Left ventricle myocardium inferior (tissue), 1 donor: ENCODE measurements at places on chromosomes 3 and 15.

DNA sequence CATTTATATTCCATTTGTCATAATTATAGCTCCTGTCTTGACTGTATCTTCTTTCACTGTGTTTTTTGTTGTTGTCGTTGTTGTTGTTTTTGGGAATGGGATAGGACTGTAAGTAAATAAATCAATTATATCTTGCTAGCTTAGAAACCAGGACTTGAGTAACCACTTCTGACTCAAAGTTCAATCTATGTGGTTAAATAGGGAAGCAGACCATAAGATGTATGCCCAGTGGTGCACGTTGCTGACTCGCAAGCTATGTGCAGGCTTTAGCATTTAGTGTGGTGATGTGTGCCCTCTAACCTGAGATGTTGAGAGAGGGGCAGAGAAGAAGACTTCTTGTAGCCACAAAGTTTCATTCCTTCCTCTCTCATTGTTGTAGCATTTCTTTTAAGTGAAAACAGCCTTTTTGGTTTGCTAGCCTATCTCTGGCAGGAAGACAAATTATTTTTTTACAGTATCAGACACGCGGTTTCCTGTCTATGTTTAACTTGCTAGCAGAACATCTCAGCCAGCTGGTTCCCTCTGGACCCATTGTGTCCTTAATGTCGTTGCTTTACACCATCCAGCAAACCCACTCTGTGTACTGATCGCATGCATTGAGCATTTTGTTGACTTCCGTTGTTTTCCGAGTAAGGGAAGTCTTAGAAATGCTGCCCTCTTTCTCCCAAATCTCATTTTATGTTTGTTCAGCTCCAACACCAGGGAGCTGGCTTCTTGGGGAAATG lies 52.1 kb downstream of the TGFBR2 start:
- DNase-seq = no peak

DNA sequence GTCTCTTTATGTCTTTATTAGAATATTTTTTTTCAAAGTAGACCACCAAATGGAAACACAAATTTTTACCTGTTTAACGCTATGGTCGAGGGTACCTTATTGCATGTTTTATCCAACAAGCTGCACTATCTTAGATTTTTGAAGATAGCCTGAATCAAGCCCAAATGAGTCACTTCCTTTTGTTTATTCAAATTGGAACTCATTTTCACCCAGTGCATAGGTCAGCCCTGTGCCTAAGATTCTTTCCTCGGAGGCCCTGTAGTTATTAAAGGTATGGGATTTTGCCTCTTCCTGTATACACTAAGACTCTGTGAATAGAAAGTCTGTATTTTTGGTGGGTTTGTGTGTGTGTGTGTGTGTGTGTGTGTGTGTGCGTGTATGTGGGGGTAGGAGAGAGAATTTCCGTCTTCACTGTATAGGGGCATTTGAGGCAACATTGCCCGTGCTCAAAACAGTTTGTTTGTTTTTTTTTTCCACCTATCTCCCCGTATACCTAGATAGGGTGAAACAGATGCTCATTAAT lies 358.0 kb upstream of the CADM2 start:
- DNase-seq = no peak

GRCh38 chr3:129621626-129622225 lies 15.2 kb upstream of the PLXND1 start:
- peak; percentile 40 for DNase-seq

GRCh38 chr3:175558261-175558660 lies 699.1 kb downstream of the NAALADL2 start:
- DNase-seq = no peak
